ENCODE measurements at places on chromosomes 3 and 15.

GRCh38 chr3:25582242-25582641, 82.5 kb downstream of the TOP2B start:
- DNase-seq, result peak; percentile 97

DNA sequence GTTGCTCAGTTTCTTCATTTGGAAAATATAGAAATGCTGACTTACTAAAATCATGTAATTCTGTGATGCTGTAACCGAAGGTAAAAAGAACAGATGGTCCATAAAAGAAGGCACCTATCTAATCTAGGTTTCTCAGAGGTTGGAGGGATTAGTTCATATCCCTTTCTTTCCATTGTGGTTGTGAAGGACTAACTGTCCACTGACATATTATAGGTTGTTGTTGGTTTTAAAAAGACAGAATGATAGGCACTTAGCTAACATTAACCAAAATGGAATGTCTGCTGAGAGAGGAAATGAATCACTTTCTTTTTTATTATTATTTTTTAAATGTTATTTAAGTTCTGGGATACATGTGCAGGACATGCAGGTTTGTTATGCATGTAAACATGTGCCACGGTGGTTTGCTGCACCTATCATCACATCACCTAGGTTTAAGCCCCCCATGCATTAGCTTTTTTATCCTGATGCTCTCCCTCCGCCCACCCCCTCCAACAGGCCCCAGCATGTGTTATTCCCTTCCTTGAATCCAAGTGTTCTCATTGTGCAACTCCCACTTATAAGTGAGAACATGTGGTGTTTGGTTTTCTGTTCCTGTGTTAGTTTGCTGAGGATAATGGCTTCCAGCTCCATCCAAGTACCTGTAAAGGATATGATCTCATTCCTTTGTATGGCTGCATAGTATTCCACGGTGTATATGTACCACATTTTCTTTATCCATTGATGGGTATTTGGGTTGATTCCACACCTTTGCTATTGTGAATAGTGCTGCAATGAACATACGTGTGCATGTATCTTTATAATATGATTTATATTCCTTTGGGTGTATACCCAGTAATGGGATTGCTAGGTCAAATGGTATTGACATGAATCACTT, 45.8 kb downstream of the ALDH1A2 start:
- DNase-seq, result peak; percentile 18

DNA sequence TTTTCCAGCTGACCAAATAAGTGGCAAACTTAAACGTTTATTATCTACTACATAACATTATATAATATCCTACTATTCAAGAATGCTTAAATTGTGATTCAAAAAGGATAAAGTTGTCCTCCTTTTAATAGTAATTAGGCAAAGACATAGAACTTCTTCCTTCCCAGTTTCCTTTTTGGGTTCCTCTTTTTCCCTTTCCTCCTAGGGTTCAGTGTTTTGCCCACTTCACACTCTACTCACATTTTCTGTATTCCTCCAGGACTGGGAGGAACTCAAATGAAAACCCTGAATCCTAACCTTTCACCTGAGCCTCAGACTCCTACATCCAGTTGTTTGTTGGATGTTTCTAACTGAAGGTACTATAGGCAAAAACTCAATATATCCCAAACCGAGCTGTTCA, 132.5 kb downstream of the PEAK1 start:
- DNase-seq, result no peak

- DNase-seq, result no peak
Measured at GRCh38 chr15:25892126-25892525, 29.0 kb upstream of the ATP10A start.

GRCh38 chr3:180011927-180012326, 24.8 kb downstream of the PEX5L start:
- no peak for DNase-seq

DNA sequence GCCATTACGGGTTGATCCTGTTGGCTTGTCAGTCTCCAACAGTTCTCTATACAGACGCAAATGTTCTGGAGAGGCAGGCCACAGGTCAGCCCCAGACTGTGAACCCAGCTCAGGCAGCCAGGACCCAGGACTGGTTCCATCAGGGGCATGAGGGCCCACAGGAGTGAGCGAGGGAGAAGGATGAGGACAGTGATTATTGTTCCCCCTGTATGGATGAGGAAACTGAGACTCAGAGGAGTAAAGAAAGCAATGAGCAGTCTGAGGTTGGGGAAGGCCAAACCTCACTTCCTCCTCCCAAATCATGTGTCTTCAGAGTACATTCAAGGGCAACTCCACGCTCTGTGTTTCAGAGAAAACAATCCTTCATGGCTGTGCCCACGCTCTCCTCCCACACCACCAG, 121.9 kb downstream of the RPLP1 start:
- DNase-seq, result no peak

GRCh38 chr3:50165910-50166538, 10.9 kb downstream of the SEMA3F start:
- no peak for DNase-seq

GRCh38 chr3:147393261-147393942, 12.9 kb downstream of the ZIC4 start:
- DNase-seq, result peak; percentile 60

DNA sequence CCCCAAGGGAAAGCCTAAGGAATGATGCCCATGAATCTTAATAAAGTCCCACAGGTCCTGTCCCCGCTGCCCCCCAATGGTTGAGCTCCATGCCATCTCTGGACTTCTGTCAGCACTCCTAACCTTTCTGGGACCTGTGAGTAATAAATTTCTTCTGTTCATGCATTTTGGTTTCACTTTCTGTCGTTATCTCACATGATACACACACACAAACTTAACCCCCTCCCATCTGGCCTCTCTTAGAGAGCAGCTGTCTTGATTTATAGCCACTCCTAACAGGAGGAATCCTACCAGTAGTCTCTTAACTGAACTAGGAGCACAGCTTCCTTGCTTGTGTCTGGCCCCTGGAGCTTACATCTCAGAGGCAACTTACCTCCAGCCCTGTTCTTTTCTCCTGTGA, 82.7 kb upstream of the SELENOK start:
- DNase-seq, result peak; percentile 43

GRCh38 chr3:193559100-193559499, 4.4 kb upstream of the ATP13A4 start:
- no peak for DNase-seq

DNA sequence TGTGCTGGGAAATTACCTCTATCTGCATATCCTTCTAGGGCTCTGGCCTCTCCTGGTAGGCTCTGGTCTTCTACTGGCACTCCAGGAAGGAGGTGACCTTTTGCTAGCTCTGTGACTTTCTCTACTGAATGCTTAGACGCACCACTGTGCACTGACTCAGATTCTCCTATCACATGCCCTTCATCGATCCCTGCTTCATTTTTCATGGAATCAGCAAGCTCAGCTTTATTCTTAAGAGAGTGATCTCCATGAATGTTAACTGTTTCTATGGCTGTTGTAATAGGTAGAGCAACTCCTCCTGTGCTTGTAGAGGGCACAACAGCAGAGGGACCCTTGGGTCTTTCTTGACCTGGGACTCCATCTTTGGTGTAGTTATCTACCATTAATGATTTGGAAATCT, 106.6 kb downstream of the MAP4 start:
- no peak for DNase-seq

GRCh38 chr3:124107104-124107890, 115.4 kb upstream of the ROPN1 start:
- no peak for DNase-seq

DNA sequence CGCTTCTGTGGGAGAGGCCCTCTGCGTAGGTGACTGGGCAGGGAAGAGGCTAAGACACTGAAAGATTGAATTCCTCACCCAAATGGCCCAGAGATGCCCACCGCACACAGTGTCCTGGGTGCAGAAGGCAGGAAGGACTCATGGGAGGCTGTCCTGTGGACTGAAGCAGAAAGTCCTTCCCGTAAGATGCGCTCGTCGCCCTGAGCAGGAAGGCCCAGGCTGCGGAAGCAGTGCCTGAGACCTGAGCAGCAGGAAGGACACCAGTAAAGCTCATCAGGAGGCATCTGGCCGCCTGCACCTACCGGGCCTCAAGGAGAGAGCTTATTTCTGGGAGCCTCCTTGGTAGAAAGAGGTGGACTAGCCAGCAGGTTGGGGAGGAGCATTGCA, 3.3 kb downstream of the PAK6 start:
- DNase-seq, result no peak

- DNase-seq, result no peak
Measured at GRCh38 chr3:64266983-64267382, 41.7 kb upstream of the PRICKLE2 start.

DNA sequence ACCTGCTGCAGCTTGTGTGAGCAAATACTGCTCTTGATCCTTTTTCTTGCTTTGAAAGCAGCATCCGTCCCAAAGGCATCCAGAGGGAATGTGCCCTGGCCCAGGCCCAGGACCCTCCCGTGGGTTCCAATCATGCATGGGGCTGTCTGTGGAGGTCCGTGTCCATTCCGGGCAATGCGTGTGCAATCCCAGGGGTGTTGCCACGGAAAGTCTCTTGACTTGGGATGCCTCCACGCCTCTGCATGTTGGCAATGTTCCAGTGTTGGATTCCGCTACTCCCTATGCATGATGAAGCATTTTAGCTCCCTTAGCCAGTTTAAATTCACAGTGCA, 105.7 kb downstream of the SNRPN start:
- DNase-seq, result no peak

All from A172 (cell line).